ENCODE measurements at places on chromosomes 12 and 14.

DNA sequence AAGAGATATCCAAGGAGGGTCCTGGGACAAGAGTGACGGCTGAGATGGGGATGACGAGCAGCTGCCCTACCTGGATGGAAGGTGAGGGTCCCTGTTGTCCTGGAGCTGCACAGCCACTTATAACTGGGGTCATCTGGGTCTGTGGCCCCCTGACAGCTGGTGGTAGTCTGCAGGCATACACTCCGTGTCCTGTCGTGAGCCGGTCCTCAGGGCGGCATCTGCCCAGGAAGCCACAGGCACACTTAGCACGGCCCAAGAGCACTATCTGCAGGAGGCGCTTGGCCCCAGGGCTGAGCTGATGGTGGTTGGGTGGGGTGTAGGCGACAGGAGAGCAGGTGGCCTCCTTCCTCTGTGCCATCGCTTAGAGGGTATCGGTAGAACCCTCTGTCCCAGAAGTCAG lies 248.1 kb downstream of the CACNA1C start:
- no peak for DNase-seq

- no peak for DNase-seq
Observed at GRCh38 chr14:64938972-64939816, 3.4 kb downstream of the GPX2 start.

- no peak for DNase-seq
Observed at GRCh38 chr12:6979453-6979852, 8.7 kb downstream of the EMG1 start.

DNA sequence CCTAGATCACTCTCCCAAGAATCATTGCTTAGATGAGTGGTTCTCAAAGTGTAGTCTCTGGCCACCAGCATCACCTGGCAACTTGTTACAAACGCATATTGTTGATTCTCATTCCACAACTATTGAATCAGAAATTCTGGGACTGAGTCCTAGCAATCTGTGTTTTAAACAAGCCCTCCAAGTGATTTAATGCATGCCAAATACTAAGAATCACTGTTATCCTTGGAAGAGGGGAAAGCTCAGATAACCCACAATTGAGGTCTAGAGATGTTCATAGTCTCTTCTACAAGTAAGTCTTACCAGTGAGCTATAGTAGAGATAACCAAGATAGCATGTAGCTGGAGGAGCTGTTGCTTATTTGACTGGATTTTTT lies 666.6 kb downstream of the DIO2 start:
- no peak for DNase-seq

GRCh38 chr14:61620130-61620946 lies 75.0 kb upstream of the HIF1A start:
- no peak for DNase-seq

GRCh38 chr14:23006544-23007419 lies 3.2 kb downstream of the C14orf93 start:
- DNase-seq, result peak; percentile 93

DNA sequence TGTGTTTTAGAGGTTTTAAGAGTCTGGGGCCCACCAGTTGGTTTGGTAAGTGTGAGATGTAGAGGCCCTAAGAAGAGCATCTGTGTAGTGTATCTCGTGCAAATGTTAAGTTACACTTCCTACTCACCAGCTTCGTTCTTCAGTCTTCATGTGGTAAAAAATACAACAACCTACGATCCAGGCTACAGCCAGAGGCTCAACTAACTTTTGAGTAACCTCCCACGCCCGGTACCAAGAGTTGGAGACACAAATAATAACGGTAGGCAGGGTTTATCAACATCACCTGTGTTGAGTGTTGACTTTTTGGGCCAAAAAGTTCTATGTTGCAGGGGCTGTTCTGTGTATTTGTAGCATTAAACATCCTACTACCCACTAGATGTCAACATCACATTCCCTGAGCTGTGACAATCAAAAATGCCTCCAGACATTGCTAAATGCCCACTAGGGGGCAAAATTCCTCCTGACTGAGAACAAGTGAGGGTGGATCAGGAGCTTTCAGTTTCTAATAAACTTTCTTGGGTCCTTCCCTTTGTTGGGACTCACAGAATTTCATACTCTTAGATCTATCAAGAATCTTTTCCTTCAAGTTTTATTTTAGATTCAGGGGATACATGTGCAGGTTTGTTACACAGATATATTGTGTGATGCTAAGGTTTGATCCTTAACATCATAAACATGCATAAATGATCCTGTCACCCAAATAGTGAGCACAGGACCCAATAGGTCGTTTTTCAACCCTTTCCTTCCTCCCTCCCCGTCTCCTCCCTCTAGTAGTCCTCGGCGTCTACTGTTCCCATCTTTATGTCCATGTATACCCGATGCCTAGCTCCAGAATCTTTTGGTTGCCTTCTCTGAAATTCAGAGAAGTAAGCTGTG lies 94.7 kb downstream of the SLC2A13 start:
- no peak for DNase-seq

Data from activated gamma-delta T cell (primary cell).